Activated T-cell treated with anti-CD3 and anti-CD28 coated beads, Interleukin-2, amount 50 U/mL, for 4 hours (primary cell): ENCODE measurements at places on chromosomes 1 and 21. TPM values are rescaled to one million over a fixed set of nuclear protein-coding genes. Genes with fewer than 3 reads are reported as not detected.

GRCh38 chr21:45699251-45699942, 55.9 kb downstream of the PCBP3 start:
- DNase-seq = no peak

GRCh38 chr1:58158506-58159433, 387.8 kb downstream of the OMA1 start:
- no peak for DNase-seq

- DNase-seq = no peak
These were observed 15.0 kb downstream of the SKI start for GRCh38 chr1:2242814-2243725.

DNA sequence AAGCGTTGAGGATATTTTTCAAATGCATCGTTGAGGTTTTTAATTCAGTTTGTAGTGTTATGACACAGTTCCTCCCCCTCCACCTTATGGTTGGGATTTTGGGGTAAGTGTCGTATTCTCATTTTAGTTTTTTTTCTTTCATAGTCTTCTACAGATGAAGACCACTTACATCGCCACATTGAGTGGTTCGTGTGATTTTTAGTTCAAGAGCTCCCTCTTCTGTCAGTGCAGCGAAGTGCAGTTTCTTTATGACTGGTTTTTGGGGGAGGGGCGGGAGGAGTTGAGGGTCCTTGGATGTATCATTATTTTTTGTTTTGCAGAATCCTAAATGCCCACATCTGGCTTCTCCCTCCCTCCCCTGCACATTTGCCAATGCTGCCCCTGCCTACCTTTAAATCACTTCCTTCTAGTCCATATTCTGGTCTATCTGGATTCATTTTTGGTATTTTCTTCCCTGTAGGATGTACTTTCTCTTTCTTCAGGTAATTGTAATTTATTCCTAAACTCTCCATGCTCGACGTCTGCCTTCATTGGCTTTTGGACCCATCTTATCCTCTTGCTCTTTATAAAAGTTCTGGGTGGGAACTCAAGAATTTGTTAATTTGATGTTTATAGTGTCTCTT, 433.1 kb downstream of the CAMTA1 start:
- DNase-seq = no peak

GRCh38 chr1:118960567-118961136, 27.5 kb downstream of the TBX15 start:
- DNase-seq = no peak

DNA sequence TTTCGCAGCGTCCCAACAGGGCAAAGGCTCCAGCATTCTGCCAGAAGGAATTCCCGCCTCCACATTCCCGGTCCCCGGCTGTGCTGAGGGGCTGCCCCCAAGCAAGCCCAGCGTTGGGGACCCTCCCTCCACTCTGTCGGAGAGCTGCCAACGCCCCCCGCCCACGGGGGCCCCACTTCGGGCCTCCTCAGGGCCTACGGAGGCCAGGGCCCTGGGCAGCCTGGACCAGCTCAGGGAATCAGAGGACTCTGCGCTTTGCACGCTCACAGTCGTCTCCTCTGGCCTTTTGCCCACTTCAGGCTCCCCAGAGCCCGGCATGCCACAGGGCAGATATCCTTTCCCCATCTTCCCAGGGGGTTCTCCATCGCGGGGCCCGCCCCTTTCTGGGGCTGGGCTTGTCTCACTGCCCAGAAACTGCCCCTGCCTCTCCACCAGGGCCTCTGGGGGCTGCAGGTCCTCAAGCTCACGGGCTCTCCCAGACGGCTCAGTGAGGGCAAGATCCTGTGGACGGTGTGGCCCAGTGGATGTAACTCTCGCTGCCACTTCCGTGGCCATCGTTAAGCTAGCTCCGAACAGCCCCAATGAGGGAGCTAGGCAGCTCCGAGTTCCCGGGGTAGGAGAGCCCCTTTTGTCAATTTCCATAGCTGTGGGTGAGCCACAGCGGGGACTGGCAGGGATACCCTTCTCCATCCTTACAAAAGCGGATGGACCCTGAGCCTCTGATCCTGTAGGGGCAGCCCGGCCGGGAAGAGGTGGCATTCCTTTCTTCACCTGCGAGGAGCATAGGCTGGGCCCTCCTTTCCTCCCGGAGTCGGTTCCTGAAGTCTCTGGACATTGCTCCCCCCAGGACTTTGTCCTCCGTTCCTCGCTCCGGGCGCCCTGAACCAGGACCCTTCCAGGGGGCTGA, 2.8 kb downstream of the ITPKB start:
- no peak for DNase-seq

DNA sequence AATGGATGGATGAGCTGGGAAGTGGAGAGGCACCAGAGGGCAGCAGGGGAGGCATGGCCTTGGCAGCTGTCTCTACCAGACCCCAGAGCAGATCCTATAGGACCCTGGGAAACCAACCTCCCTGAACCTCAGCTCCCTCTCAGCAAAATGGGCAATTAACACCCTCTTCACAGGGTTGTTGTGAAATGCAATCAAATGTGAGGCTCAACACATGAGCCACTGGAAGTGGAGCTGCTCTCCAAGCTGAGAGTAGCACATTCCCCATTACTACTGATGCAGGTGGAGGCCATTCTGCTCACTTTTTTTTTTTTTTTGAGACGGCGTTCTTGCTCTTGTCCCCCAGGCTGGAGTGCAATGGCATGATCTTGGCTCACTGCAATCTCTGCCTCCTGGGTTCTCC, 6.5 kb upstream of the SYNC start:
- DNase-seq = no peak

GRCh38 chr1:226066415-226067078, 4.0 kb downstream of the H3-3A start:
- no peak for DNase-seq

- no peak for DNase-seq
These were observed 1.2 kb downstream of the SAMD11 start for GRCh38 chr1:924656-925560.

- no peak for DNase-seq
These were observed 2.2 kb downstream of the CLIC6 start for GRCh38 chr21:34670962-34671348.

DNA sequence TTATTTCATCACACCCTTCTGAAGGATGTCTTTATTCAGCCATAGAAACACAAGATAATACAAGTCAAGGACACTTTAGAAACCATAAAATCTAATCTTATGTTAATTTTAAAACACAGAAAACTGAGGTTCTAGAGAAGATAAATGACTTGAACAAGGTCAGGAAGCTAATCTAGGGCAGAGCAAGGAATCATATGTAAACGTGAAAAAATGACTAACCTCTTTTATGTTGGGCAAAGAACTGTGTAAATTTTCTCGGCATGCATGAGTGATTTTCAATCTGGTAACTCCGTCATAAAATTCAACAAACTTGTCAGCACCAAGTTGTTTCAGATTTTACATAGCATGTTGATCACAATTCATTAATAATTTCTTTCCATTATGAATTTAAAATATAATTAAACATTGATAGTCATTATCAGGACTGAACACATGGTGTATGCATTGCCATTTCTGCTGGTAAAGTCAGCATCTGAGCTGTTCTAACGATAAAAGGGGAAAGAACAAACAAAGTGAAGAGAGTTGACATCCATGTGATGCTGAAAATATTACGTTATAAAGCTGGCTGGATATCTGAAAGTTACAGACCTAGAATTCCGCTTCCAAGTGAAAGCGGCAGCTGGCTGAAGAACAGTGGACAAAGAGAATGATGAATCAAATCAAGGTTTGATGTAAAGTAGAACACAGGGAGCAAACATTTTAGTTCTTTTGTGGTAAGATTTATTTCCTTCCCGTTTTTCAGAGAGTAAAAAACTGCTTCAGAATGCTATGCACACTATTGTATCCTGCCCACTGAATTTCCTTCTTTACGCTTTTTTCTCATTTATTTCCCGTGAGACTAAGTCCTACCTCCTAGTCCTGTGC, 1037.4 kb upstream of the TMPRSS15 start:
- no peak for DNase-seq

DNA sequence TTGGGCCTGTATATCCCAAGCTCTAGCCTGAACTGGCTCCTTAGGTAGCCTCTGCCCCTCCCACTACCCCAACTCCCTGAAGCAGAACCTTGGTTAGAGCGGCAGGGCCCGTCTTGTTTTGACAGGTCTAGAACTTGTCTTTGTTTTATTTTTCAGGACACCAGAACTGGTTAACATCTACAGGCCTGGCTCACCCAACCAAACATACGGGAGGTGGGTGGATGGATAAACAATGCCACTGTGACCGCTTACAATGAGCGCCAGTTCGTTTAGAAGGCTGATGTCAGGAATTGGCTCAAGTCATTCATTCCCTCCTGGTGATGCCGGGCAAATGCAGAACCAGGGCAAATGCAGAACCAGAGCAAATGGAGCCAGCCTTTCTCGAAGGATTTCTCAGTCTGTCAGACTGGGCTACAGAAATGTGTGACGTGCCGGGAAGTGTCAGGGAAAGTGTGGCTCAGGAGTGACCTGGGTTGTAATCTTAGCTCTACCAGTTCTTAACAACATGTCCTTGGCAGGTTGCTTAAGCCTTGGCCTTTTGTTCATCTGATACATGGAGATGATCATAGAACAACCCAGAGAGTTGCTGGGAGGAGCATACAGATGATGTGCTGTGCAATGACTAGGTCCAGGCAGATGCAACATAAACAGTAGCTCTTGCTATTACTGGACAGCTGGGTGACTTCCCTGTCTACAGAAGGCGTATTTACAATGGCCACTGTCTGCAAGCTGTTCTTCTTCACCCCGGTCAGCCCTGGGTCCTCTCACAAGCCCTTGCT, 30.5 kb upstream of the BTG2 start:
- no peak for DNase-seq

DNA sequence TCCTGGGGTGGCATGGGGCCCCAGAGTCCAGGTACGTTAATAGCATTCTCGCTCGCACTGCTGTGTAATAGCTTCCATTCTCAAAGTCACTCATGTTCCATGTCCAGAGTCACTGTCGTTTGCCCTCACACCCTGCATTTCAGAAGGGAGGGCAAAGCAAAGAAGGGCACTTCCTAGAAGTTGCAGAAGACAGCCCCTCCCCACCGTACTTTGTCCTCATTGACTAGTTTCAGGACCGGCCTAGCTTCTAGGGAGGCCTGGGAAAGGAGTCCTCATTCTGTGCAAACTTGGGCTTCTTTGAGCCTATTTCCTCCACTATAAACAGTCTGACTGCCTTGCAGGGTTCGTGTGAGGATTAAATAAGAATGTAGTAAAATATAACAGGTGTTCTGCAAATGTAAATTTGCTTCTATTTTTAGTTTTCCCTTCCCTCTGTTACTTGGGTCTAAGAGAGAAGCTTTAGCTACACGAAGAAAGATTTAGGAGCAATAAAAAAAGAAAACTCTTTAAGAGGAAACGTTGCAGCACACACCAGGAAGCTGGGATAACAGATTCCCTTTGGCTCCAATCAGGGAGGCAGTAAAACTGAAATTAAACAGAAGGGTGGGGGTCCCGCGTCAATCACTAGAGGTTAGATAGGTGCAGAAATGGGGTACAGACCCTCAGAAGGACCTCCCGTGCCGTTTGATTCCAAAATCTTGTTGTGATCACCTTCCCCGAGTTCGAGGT, 40.1 kb downstream of the ACTL8 start:
- no peak for DNase-seq

DNA sequence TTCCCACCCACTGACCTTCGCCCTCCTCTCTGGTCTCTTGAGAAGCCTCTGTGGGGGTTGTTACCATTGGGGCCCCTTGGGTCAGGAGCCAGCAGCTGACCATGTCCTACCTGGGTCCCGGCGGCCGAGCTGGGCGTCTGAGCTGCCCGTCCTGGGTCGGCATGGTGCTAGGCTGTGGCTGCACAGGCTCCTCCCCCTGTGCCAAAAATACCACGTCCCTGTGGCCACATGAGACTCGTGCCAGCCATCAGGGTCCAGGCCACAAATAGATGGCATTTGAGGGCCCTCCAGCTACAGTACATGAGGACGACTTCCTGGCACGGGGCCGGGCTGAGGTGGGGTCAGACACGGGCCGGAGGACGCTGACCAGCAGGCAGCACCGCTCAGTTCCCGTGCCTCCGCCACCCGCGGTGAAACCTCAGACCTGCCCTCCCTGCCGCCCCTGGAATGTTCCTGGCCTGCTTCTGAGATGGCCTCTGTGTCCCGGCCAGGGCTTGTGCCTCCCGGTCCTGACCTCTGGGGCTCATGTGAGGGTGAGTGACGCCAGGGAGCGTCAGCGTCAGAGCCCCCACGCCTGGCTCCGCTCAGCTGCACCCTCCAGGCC, at the start of gene PERM1:
Gene PERM1, minus strand, starts transcription at position 139 of the 604 bp plus-strand sequence. CDS start 1,064 bp downstream, outside the sequence.
- DNase-seq = peak; percentile 4

DNA sequence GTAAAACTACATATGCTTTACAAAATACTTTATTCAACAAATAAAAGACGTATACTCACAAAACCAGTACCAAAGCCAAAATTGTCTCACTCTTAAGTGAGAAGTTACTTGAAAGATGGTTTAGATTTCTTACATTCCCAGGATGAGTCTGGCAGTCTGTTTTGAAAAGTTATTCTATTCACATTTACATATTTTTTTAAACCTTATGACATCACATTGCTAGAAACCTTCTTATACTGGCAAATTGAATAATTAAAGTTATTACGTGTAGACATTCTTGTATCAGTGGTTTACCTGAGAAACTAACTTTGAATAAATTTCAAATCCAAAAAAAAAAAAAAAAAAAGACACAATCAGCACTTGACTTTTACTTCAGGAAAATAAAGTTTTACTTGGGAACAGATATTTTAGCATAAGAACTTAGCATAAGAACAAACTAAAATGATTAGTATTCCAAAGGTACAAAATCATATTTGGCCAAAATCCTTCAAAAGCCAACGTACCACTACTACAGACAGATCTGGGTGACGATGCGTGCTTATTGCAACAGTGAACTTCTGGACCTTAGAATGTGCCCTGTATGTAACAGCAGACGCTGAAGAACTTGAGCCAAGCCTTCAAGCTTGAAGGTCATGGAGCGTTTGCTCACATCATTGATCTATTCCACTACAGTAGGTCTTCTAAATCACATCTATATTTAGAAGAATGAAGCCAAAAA, 2.5 kb downstream of the CDC42BPA start:
- no peak for DNase-seq

Gene PTPN14
- 3.1 TPM for total RNA-seq

Gene VWA5B1
- not detected for total RNA-seq

Gene POMGNT1
- 73.5 TPM for total RNA-seq
